ENCODE measurements at places on chromosomes 6 and 20.
A peak's percentile ranks its signal among the peaks of the same experiment; 100 is the strongest.

DNA sequence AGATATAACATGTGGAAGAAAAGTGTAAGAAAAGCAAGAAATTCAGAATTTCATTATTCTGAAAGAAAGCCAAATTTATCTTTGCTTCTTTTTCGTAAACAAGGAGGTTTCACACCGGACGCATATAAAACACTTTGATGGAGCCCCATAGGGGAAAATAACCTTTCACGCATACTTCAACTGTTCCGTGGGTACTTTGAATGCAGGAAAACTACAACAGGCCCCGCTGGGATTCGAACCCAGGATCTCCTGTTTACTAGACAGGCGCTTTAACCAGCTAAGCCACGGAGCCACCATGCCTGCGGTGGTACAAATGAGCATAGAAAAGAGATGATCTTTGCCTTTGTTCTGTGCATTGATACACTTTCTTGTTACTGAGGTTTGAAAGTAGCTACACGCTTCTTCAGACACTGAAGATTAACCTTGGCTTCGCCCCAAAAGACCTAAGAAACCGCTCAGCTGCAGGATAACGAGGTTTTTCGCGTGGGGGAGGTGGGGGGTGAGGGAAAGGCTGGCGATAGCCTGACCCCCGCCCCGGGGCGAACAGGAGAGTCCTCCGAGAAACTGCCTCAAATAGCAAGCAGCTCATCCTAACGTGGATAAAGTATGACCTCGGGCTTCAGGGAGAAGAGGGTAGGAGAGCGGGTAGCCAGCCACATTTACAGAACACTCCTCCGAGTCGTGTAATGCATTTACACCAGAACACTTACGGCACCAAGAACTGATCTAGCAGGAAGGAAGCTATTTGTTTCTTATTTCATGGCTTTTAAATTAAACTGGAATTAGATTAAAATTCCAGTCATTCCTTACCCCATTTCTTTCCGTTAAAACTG lies 5.3 kb upstream of the HMGN4 start:
- peak; percentile 94 for DNase-seq

- DNase-seq: no peak
Measured at GRCh38 chr6:69422475-69422874, 374.3 kb downstream of the LMBRD1 start.

DNA sequence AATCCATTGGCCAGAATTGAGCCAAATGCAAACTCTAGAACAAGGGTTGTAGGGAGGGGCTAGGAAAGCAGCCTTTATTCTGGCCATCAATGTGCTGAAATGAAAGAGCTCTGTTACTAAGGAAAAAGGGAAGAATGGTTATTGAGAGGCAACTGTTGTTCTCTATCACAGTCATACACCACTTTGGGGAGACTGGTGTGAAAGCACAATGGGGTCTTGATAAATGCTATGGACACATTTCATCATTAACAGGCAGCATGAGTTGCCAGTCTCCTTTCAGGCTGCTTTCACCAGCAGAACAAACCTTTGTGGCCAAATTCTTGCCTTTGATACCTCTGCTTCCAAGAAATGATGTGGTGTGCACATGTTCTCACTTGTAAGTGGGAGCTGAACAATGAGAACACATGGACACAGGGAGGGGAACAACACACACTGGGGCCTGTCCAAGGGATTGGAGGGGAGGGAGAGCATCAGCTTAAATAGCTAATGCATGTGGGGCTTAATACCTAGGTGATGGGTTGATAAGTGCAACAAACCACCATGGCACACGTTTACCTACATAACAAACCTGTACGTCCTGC lies 86.2 kb downstream of the CDS2 start:
- DNase-seq: no peak

GRCh38 chr20:48172357-48172702 lies 387.0 kb upstream of the SULF2 start:
- no peak for DNase-seq

DNA sequence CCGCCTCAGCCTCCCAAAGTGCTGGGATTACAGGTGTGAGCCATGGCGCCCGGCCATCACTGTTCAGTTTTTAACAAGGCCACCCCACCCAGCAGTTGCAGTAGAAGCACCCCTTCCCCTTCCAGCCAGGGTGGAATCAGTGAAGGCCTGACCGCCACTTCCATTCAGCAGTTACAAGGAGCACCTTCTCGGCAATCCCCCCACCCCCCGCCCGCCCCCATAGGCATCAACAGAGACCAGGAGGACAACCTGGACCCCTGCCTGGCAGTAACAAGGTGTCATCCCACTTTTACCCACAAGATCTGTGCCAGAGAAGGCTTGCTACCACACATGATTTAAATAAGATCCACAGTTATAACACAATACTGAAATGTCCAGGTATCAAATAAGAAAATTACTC lies 23.1 kb downstream of the NCR2 start:
- DNase-seq: no peak

GRCh38 chr6:27138837-27139755 lies 108.4 kb upstream of the PRSS16 start:
- DNase-seq: peak; percentile 96

DNA sequence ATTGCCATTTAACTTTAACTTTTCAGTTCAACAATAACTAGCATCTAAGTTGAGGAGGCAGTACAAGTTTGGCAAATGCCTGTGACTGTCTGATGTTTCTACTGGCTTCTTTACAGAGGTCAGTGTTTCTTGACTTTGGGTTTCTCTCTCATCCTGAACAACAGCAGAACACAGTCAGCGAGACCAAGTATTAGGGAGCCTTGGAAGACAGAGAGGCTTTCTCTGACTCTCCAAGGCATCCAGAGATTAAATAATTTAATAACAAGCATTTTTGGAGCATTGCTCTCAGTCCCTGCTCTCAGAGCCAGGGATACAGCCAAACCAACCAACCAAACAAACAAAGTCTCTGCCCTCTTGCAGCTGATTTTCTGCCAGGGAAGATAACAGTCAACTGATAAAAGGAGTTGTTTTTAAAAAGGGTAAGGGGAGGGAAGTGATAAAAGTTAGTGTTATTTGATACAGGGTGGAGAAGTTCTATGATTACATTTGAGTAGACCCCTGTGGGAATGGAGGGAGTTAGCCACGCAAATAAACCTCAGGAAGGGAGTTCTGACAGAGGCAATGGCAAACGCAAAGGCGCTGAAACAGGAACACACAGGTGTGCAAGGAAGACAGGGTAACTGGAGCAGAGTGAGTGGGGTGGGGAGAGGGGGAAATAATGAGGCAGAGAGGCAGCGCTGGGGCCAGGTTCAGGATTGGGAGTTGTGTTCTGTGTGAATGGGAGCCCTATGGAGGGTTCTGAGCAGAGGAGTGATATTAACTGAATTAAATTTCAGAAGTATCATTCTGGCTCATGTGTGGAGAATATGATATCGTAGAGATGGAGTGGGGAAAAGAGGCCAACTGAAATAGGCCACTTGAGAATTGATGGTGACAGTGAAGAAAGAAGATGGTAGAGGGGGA lies 55.2 kb downstream of the SEL1L2 start:
- no peak for DNase-seq

DNA sequence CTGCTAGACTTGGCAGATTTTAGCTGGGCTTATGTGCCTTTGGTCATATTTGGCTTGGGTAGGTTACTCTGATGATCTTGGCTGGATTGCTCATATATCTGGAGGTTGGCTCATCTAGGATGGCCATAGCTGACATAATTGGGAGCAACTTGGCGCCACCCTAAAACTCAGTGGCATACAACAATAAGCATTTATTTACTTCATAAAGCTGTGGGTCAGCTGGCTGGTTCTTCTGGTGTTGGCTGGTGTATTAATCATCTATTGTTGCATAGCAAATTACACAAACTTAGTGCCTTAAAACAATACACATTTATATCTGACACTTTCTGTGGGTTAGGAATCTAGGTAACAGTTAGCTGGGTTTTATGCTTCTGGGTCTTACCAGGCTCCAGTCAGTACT lies 297.3 kb upstream of the JAG1 start:
- DNase-seq: no peak

- no peak for DNase-seq
Measured at GRCh38 chr6:119908157-119908556, 558.6 kb upstream of the MAN1A1 start.

DNA sequence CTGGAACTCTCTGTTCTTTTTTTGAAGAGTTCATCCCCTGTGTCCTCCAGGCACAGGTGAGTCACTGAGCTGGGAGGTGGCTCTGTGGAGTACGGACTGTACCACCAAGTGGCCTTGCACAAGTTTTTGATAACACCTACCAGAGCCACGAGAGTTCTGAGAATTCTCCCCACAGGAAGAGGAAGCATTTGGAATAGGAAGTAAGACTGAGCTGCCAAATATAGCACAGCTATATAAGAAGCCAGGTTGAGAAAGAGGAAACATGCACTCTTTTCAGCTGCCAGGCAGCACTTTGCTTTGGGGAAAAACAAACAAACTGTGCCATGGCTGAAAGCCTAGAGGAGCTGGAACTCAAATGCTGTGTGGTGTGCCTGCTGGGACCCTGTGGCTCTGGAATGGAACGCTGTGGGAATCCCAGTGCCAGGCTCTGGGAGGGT lies 70.8 kb upstream of the RIPOR2 start:
- peak; percentile 84 for DNase-seq

DNA sequence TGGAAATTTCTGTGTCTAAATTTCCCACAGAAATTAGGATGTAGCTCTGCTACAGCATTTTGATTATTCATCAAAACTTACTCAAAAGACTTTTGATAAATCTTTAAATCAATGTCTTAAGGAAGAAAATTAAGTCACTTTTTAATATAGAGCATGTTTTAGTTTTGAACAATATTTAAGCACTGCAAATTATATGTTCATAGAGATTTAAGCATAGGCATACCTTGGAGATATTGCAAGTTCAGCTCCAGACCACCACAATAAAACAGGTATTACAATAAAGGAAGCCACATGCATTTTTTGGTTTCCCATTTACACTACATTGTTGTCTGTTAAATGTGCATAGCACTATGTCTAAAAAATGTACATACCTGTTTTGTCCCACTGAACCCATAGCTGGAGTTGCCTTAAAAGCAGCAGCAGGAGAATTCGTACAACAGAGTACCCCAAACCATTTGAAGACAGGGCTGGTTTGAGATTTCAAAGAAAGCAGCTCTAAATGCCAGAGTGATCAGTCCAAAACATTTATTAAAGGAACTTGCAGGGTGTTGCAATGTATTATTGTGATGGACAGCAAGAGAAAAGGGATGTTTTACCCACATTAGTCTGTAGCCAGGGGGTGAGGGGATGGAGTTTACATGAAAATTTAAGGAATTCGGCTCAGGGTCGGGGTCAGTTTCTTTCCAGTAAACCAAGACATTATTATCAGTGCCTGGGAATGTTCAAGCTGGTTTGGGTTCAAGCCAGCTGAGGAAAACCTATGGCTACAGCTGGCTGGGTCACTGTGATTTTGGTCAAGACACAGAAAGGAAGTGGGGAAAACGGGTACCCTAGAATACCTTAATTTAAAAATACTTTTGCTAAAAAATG lies 6.3 kb upstream of the LOC128125822 start:
- no peak for DNase-seq

DNA sequence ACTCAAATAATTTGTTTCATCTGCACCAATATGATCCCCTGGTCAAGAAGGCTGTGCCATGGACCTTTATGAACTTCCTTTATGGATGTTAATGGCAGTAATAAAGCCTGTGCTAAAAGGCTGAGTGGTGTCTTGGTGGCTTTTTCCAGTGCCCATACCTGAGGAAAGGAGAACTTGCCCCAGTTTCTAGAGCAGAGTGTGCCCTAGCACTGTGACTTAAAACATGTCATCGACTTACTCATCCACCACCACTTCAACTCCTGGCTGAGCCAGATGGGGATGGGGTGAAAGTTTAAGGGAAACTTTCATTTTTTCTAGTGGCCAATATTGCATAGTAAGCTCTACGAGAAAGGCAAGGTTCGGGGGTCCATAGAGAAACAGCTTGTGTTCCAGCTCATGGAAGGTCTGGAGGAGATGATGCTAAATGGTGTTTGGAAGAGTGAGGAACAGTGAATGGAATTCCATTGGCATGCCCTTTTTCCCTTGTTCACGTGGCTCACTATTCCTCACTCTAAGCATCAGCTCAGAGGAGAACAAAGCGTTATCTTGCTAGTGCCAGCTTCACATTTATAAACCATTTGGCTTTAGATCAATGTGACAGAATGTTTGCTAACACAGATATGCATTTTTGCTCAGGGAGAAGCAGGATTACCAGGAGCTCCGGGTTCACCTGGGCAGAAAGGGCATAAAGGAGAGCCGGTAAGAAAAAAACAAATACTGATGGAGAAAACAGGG lies 71.2 kb downstream of the COL19A1 start:
- DNase-seq: no peak

DNA sequence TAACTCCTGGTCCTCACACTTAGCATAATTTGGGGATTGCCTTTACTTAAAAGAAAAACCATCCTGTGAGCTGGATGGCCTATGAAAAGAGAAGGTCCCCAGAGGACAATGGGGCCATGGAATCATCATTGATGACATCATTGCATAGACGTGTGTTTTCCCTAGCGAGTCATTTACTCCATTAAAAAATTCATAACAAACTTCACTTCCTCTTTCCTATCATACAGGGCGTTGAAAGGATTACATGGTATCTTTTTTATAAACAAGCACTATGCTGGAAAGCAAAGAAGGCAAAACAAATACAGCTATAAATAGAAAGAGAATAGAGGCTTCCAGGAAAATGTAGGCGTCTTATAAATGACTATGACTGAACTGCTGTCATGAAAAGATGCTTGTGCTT lies 11.3 kb upstream of the COL12A1 start:
- DNase-seq: no peak

- no peak for DNase-seq
Measured at GRCh38 chr6:165861226-165861625, 198.2 kb upstream of the PDE10A start.

GRCh38 chr6:116108836-116109235 lies 8.2 kb downstream of the NT5DC1 start:
- no peak for DNase-seq

- DNase-seq: peak; percentile 80
Measured at GRCh38 chr6:118283766-118284165, 264.3 kb upstream of the PLN start.

- DNase-seq: no peak
Measured at GRCh38 chr6:22098601-22099031, 198.2 kb downstream of the PRL start.

- DNase-seq: no peak
Measured at GRCh38 chr6:131635384-131636340, 1.4 kb upstream of the ENPP3 start.

- peak; percentile 16 for DNase-seq
Measured at GRCh38 chr20:44070139-44070900, 116.7 kb downstream of the JPH2 start.

DNA sequence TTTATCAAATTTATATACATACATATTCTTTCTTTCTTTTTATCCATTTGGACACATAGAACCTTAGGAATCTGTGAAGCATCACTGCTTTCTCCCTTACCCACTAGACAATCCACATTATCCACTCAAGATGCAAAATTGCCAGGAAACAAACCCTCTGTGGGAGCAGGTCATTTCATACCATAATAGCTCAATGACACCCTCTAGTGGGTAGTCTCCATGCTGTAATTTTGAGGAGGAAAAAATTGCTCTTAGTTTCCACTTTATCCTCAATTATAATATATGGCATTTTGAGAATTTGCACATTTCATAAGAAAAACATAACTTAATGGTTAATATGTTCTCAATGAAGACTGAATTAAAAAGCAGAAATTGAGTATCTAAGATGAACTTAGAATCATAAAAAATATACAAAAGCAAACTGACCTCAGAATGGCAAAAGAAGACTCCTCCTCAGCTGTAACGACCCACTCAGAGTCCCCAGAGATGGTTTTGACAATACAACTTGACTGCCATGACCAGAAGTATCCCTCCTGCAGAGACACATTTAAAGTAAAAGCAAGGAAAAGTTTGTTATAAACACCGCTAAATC lies 164.1 kb downstream of the FRK start:
- peak; percentile 59 for DNase-seq
